ENCODE measurements at places on chromosomes 12 and 14. TPM values are rescaled to one million over a fixed set of nuclear protein-coding genes. Genes with fewer than 3 reads are reported as not detected.
A peak's percentile ranks its signal among the peaks of the same experiment; 100 is the strongest.

- no peak for DNase-seq
These were observed 323.7 kb upstream of the OR4E1 start for GRCh38 chr14:21997300-21997699.

DNA sequence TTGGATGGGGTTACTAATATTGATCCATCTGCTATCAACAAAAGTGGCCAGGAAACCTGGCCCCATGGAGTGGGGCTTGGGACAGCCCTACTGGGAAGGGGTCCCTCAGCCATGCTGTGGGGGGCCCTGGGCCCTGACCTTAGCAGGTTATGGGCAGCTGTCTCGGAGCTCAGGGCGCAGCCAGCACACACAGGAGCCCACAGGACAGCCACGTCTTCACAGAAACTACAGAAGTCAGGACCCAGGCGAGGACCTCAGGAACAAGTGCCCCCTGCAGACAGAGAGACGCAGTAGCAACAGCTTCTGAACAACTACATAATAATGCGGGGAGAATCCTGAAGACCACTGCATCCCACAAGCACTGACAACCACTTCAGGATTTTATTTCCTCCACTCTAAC is 11.9 kb upstream of the FKBP11 start:
- no peak for DNase-seq

Gene OVCH1
- 0.30 TPM for total RNA-seq

DNA sequence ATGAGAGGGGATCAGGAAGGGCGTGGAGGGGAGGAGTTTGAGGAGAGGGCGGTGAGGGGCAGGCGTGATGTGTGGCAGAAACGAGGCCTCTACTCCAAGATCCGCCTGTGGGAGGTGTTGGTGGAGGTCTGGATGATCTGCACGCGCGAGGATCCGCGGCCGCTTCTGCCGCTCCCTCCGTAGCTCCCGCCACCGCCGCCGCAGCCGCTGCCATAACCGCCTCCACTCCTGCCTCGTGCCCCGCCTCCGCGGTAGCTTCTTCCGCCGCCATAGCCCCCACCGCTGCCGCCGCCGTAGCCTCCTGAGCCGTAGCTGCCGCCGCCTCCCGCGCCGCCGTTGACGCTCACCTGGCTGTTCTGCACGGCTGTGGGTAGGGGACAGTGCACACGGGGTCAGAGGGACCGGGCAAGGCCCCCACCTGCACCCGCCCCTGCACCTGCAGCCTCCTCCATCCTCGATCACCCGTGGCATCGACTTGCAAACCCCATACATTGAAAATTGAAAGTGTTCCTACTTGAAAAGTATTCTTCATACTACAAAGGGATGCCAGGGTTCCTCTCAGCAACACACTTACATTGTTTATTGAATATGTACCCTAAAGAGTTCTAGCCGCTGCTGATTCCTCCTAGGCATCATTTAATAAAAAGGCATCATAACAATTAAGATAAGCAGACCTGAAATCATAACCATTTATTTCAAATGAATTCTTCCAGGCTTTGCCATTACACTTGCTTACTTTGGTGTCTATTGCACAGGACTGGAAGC is 11.1 kb upstream of the KRT1 start:
- DNase-seq, result no peak

GRCh38 chr12:29867823-29868222 is 84.1 kb upstream of the TMTC1 start:
- DNase-seq, result no peak

DNA sequence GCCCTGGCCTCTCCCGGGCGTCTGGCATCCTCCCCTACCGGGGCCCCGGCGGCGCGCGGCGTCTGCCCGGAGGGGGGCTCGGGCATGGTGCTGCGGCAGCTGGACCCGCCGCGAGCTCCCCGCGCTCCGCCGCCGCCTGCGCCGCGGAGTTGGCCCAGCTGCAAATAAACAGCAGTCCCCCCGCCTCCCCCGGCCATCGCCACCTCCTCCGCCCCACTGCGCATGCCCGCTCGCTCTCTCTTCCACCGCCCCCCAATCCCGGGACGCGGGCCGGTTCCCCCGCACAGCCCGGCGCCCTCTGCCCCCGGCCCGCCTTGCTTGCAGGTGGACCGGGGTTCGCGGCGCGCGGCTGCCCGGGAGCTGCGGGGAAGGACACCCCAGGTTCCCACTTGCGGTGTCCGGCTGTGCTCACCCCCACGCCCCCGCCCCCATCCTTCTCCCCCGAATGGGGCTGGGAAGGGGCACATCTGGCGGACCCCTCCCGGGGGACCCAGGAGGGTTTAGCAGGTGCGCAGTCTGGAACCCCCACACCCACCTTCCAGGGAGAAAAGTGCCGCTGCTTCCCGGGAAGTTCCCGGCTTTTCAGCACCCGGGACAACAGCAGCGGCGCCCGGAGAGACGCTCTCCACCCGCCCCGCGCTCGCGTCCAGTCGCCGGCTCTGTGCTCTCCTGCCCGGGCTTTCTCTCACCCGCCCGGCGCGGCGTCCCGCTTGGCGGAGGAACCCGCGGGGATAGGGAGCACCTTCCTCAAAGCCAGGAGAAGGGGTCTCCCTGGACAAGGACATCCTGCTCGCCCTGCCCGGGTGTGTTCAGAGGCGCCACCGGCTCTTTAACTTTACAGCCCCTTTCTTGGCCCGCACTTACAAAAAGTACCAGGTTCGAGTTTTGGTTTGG is at the start of gene TMTC1:
Gene TMTC1 (minus strand): TSS at position 170 of the 894 bp plus-strand sequence. CDS start 191 bp downstream, outside the sequence.
- peak; percentile 17 for DNase-seq

GRCh38 chr14:103142026-103142425 is 18.8 kb downstream of the TNFAIP2 start:
- no peak for DNase-seq

DNA sequence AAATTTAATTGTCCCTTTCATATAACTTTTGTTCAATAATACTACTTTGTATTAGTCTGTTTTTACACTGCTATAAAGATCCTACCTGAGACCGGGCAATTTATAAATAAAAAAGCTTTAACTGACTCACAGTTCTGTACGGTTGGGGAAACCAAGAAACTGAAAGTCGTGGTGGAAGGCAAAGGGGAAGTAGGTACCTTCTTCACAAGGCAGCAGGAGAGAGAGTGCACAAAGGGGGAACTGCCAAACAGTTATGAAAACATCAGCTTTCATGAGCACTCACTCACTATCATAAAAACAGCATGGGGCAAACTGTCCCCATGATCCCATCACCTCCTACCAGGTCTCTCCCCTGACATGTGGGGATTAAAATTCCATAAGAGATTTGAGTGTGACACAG is 1069.0 kb downstream of the FSCB start:
- no peak for DNase-seq

Gene RSRC2
- total RNA-seq, result 84.7 TPM

Gene CFAP54
- total RNA-seq, result 1.8 TPM

- no peak for DNase-seq
These were observed 145.7 kb downstream of the CNTN1 start for GRCh38 chr12:40837891-40838429.

- DNase-seq, result no peak
These were observed 3.9 kb downstream of the NAV3 start for GRCh38 chr12:77834618-77835017.

DNA sequence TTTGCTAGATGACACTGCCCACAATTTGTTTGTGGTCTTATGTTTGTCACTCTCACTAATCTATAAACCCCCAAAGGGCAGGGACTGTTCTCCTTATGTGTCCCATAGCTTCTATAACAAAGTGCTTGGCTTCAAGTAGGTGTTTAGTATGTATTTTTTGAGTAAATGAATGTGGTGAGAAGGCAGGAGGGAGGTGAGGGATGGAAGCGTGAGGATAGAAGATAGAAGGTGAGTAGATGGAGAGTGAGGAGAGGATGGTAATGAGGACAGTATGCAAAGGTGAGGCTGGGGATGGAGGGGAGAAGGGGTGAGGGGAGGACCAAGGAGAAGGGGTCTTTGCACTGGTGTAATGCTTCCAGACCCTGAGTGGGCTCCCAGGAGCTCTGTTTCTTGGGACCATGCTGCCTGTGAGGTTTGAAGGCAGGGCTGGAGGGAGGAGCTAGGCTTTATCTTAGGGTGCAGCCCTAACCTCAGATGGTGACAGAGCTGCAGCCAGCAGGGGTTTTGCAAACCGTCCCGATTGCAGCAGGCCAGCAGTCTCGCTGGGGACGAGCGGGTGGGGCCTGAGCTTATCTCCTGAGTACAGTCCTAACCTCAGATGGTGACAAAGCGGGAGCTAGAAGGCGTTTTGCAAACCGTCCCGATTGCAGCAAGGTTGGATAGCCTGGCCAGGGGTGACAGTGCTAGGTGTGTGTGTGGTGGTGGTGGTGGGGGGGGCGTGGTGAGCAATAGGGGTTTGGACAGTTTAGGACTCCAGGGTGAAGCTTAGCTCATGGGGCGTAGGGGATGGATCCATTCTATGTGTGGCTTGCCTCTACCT is 6.5 kb downstream of the CEBPE start:
- no peak for DNase-seq

- no peak for DNase-seq
These were observed 270.6 kb downstream of the NAV3 start for GRCh38 chr12:78101113-78101876.

- DNase-seq, result no peak
These were observed 150.9 kb upstream of the SLC16A7 start for GRCh38 chr12:59444932-59445331.

- peak; percentile 11 for DNase-seq
These were observed 85.9 kb downstream of the SSPN start for GRCh38 chr12:26281320-26281719.

GRCh38 chr14:98949481-98950135 is 322.4 kb downstream of the BCL11B start:
- DNase-seq, result peak; percentile 17

All from skin of body (tissue), 3 donors.